ENCODE measurements at places on chromosomes 1 and 21.

- peak; percentile 49 for DNase-seq
These were observed 10.7 kb downstream of the MR1 start for GRCh38 chr1:181044449-181044966.

- no peak for DNase-seq
These were observed 11.7 kb downstream of the USP25 start for GRCh38 chr21:15741510-15741909.

DNA sequence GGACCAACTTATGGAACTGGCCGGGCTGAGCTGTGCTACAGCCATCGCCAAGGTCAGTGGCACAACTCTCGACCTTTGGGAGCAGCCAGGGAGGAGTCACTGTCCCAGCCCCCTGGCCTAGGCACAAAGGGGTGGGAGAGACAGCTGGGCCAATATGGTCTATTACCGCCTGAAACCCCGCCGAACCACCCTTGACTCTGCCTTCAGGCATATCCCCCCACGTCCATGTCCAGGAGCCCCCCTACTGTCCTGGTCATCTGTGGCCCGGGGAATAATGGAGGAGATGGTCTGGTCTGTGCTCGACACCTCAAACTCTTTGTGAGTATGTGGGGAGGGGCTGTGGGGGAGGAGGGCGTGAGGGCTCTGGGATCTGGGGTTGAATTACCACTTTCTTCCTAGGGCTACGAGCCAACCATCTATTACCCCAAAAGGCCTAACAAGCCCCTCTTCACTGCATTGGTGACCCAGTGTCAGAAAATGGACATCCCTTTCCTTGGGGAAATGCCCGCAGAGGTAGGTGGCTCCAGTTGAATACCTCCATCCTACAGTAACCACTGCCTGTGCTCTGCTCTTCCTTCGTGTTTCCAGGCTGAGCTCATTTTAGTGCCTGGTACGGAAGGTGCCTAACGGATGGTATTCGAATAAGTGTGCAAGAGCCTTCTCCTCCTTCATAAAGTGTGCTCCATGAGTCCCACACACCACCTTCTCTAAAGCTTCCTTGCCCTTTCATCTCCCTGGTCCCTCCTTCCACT is 758 bp downstream of the NAXE start:
- no peak for DNase-seq

GRCh38 chr1:202710070-202711045 is at the start of gene SYT2:
Gene SYT2, minus strand, starts transcription at chr1:202710454. Its CDS starts 104,682 bp downstream, at chr1:202605772.
- DNase-seq: no peak

DNA sequence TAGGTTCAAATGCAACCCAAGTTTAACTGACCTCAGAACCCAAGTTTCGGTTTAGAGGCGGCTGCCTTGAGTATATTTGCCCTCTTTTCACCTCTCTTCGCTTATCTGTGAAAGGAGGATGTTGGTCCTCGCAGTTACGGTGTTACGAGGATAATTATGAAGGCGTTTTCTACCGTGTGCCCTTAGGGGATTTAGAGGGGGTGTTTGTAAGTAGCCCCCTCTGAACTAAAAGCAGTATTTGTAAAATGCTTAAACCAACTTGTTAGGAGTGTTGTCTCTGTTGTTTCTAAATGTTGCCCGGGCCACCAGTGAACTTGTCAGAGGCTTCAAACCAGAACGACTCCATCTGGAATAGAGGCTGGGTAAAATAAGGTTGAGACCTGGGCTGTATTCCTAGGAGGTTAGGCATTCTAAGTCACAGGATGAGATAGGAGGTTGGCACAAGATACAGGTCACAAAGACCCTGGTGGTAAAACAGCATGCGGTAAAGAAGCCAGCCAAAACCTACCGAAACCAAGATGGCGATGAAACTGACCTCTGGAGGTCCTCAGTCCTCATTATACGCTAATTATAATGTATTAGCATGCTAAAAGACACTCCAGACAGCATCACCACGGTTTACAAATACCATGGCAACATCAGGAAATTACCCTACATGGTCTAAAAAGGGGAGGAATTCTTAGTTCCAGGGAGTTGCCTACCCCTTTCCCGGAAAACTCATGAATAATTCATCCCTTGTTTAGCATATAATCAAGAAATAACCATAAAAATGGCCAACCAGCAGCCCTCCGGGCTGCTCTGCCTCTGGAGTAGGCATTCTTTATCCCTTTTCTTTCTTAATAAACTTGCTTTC is 1.0 kb upstream of the PSRC1 start:
- DNase-seq: no peak

GRCh38 chr1:219938706-219939105 is 10.3 kb upstream of the SLC30A10 start:
- DNase-seq: no peak

GRCh38 chr1:236830560-236830959 is 35.5 kb downstream of the MTR start:
- no peak for DNase-seq

DNA sequence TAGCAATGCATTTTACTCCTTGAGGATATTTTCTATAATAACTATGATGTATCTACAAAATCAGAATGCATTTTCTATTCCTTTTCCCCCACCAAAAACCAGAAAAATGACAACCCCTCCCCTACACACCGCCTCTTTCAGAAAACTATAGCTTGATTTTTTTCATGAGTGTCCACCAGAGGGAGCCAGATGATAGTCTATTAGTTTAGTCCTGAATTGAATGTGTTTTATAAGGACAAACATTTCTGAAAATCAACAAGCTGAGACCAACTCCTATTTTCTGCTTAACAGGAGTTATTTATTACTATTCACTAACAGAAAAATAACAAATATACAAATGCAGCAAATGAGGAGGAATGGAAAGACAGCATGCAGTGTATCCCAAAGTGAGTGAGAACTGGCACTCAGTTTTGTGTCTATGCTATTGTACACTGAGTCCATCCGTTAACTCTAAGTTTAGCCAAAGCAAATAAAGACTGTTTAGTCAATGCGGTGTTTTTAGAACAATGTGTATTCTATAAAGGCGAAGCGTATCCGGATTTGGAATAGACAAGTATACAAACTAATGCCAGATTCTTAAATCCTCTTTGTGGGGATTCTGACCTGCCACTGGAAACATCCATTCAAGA is 182.6 kb downstream of the VAV3 start:
- DNase-seq: peak; percentile 73

GRCh38 chr1:97573553-97573952 is 347.3 kb downstream of the DPYD start:
- no peak for DNase-seq

DNA sequence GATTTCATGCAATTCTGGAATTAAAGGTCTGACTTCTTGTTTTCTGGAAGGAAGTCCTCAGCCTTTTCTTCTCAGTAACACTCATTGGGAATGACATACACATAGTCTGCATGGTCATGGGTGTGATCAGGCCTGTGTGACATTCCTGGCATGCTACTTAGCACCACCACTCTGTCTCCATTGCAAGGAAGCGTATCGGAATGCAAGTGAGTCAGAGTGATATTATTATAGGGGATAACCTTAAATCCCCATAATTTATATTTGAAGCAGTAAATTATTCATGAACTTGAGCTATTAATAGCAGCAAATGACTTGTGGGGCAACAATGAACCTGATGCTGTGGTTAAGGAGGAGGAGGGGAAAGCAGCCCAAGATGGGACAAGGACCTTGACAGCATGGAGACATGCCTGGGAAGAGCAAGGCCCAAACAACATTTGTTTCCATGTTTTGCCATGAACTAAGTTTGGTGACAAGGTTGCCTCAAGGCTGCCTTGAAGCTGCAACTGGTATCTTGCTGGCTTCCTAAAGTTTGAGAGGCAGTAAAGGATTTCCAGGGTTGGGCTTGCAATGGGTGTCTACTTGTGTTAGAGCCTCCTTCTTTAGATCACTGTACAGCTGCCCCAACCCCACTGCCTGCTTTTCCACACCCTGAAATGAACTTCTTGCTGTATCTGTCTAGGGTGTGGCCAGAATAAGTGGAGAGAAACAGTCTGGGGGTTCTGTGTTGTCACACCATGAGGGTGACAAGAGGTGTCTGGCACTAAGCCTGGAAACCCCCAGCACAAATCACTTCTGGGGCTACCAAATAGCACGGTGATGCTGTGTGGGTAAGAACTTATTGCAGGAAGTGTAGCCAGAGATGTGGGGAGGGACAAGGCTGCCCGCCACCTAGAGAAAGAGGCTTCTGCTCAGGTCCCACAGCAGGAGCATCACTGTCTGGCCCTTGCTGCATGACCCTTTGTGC is 4.6 kb downstream of the MAB21L3 start:
- no peak for DNase-seq

GRCh38 chr1:25653558-25653957 is 37.0 kb downstream of the MAN1C1 start:
- DNase-seq: no peak

DNA sequence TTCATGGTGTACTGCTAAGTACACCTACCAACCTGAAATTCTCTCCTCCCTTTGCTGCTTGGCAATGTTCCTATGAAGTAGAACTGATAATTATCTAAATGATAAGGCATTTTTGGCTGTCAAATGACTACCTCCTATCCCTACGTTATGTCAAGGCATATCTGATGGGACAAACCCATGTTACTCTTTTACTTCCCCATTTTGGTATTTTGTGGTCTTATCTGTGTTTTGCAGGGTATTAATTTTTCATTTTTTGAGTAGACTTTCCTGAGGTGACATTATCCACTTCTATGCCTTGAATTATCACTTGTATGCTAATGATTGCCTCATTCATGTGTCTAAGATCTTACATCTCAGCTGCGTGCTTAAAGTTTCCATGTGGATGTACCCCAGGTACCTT is 499.6 kb upstream of the B3GALT2 start:
- no peak for DNase-seq

- DNase-seq: no peak
These were observed 5.0 kb downstream of the RNF11 start for GRCh38 chr1:51241119-51241518.

GRCh38 chr1:223811634-223812101 is 34.1 kb downstream of the TP53BP2 start:
- DNase-seq: peak; percentile 61

DNA sequence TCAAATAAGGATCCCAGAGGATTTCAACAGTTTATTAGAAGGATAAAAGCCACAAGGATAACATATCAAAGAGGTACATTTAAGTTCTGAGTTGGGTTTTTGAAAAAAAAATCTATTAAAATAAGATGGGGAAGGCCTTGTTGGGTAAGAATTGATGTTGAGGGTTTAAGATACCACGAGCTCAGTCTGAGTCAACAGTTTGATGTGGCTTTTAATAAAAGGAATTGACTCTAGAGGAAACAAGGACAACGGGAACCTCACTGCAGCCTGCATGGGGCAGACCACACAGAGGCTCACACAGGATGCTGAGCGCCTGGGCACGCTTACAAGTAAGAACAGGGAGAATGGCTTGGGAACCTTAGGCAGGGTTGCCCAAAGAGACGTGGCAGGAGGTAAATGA is 107.5 kb downstream of the TIAM1 start:
- DNase-seq: peak; percentile 2

GRCh38 chr21:33657124-33657820 is 15.0 kb downstream of the ITSN1 start:
- no peak for DNase-seq

- DNase-seq: no peak
These were observed 20.6 kb upstream of the USP24 start for GRCh38 chr1:55235722-55236121.

GRCh38 chr1:64320922-64321614 is 117.6 kb downstream of the UBE2U start:
- no peak for DNase-seq

DNA sequence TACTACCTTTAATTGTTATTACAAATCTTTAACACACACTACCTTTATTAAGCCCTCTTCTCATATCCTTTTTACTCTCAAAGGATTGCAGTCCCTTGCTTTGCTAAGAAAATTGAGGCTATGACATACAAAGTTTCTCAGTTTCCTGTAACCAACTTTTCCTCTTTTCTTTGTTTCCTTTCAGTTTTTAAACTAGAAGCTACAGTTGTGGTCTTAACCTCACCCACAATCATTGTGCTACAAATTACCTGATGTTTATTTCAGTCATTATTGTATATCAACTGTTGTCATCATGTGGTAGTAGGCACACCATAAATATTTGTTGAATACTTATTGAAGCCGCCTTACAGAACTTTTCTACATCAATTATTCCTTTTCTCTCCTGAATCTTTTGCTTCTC is 51.8 kb downstream of the SLAMF6 start:
- DNase-seq: no peak

DNA sequence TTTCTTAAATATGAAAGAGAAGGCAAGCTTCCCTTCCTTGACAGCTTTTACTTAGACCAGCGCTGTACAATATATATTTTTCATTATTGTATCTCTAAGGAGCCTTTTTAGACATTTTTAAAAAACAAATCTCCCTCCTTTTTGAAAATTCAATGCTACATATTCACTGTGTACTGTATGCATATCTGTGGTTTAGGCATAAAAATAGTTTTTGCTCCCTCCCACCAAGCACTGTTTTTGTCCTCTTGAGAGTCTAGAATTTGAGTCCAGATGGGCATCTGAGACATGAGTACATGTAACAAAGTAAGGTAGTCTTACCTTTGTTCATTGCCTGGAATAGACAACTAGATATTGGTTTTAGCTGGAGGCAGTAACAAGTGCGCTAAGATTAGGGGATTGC is 488.5 kb upstream of the RUNX1 start:
- no peak for DNase-seq

- DNase-seq: no peak
These were observed 18.5 kb downstream of the KCNN3 start for GRCh38 chr1:154851392-154852177.

GRCh38 chr1:27454610-27455009 is 35.4 kb downstream of the WASF2 start:
- DNase-seq: no peak

GRCh38 chr1:215484171-215484939 is 82.7 kb upstream of the KCTD3 start:
- DNase-seq: no peak

DNA sequence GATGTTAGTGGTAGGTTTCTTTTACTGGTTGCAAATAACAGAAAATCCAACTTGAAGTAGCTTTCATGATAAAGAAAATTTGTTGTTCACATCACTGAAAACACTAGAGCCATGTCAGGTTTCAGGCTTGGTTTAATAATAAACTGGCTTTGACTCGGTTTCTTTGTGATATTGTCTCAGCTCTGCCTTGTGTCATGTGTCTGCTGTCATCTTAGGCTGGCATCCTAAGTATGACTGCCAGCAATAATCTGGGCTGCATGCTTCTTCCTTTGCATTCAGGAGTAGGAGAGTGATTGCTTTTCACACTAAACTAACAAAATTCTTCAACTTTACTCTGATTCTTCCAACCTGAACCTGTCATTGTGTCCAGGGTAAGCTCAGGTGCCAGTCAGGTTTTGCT is 474.0 kb upstream of the B3GALT2 start:
- no peak for DNase-seq
